ENCODE measurements at places on chromosomes 1 and 21.

DNA sequence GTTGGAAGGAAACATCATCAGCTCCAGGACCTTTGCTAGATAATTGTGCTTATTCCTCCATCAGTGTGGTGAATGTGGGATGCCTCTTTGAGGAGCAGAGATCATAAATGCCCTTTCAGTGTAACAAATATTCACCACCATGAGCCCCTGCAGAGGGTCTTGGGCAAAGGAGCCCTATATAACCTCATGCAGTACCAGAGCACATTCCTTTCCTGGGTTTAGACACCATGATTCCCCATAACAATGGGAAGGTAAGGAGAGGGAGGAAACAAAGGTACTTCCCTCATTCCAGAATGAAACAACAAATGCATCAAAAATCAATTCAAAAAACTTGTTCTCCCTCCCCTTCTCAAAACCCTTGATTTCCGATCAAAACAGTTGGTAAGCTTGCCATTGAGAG, 103.4 kb upstream of the PROX1 start:
- DNase-seq, result no peak

DNA sequence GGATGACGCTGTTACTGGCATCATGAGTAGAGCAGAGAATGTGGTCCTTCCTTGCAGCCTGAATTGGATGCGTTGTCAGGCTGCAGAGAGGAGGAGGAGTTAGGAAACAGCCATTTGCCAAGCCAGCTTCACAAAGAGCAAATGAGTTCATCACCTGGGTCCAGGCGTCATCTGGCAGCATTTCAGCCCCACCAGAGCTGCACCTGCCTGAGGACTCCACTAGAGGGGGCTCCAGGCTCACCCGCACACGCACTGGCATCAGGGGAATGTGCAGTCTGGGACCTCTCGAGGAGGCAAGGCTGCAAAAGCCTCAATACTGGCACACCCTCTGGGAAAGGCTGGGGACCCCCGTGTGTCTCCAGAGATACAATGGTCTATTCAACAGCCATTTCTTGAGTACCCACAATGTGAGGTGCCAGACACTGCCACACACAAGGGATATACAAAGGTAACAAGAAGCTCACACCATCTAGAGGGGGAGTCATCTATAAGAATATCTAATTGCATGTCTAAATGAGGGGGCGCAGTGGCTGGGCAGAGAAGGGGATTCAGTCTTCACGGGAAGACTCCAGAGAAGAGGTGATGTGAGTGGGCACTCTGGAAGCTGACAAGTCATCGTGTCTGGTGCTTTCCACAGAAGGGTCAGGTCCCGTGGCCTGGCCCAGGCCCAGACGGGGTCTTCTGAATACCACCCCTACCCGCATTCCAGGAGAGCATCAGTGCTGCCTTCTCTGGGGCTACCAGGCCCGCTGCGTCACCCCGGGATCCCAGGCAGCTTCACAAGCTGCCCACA, 53.5 kb upstream of the CNTN2 start:
- DNase-seq, result no peak

DNA sequence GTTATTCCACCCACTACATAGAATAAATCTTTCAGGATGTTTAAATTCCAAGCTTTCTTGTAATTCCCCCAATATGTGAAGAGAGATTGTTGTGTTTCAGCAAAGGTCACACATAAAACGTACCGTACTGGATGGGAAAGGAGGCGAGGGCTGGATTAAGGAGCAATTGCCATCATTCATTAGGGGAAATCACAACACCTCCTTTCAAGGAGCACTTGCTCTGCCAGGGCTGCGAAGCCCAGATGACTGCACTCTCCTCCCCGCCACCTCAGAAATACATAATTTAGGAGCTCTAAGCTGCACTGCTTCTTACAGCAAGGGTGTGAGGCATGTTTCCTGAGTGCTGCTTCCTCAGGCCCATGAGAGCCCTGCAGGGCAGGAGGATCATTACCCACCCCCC, 29.6 kb downstream of the MATN1 start:
- peak; percentile 3 for DNase-seq

DNA sequence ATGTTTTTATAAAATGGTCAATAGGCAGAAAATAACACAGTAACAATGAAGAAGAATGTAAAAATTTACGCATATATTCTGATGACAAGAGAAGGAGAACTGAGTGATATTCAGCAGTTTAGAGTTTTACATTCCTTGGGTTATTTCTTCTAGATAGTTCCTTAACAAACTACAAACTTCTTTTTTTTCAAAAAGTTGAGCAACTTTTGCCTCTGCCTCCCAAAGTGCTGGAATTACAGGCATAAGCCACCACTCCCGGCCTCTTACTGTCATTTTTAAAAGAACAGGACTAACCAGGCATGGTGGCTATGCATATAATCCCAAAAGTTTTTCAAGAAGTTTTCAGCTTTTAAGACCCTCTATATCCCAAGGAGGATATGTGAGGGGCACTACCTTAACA, 32.9 kb downstream of the ARNT start:
- DNase-seq, result no peak
